Thymus (tissue), 14 donors: ENCODE measurements at places on chromosomes 2 and 18. TPM values are rescaled to one million over a fixed set of nuclear protein-coding genes. Genes with fewer than 3 reads are reported as not detected.

- H3K4me3 ChIP-seq, result no peak overlapping the region
- no peaks in the 10 kb centered on the region for H3K27me3 ChIP-seq
- no peak for DNase-seq
- H3K36me3 ChIP-seq, result no peaks in the 10 kb centered on the region
- H3K4me1 ChIP-seq, result no peaks in the 10 kb centered on the region
- no peak overlapping the region for H3K27ac ChIP-seq
Observed at GRCh38 chr18:53531896-53532295, 692.6 kb downstream of the MBD2 start.

Gene STRN
- total RNA-seq, result 15.0 TPM

DNA sequence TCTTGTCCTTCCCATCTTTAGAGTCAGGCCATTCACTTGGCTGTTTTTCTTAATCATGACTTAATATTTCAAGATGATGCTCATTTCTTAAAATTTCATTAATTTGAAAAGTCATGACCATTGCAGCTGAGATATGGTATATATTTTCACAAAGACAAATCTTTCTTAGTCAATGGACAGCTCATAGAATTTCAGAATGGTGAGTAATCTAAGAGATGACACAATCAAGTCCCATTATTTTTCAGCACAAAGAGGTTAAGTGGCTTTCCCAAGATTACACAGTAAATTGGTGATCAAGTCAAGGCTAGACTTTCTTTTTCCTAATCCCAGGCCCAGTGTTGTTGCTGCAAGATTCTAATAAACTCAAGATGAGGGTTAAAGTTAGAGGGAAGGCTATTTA is 34.4 kb upstream of the NT5C1B start:
- no peak overlapping the region for H3K27ac ChIP-seq
- no peaks in the 10 kb centered on the region for H3K27me3 ChIP-seq
- no peak overlapping the region for H3K4me3 ChIP-seq
- H3K4me1 ChIP-seq, result no peaks in the 10 kb centered on the region

GRCh38 chr2:195021711-195022507 is 635.1 kb upstream of the SLC39A10 start:
- H3K4me1 ChIP-seq, result no peaks in the 10 kb centered on the region
- H3K4me3 ChIP-seq, result no peak overlapping the region
- H3K27me3 ChIP-seq, result no peaks in the 10 kb centered on the region
- no peak overlapping the region for H3K27ac ChIP-seq
- H3K36me3 ChIP-seq, result no peaks in the 10 kb centered on the region

DNA sequence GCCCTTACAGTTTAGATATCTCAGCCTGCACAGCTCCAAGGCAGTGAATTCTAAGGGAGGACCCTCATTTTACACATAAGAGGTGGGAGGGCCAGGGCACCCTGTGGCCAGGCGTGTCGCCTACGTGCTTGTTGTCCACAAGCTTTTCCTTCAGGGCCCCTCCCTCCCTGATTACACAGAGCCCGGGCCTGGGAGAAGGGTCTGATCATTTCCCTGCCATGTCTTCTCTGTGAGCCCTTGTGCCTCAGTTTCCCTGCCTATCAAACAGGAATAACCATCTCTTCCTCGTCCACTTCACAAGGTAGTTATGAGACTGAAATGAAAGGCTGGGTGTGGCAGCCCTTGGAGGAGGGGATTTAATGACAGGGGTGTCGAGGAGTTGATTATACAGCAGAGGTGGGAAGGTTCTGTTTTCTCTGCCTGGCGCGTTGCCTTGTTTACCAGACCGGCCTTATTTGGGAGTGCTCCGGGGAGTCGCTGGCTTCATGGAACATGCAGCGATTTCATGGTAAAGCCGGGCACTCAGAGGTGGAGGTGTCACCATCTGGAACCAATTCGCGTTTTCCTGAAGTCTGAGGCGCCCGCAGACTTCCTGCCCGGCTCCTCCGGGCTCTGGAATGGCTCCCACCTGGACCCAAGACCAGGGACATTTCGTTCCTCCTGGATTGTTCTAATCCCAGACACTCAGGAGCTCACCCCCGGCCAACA is 208.9 kb downstream of the KLHL29 start:
- no peaks in the 10 kb centered on the region for H3K4me1 ChIP-seq
- H3K4me3 ChIP-seq, result no peak overlapping the region
- no peaks in the 10 kb centered on the region for H3K36me3 ChIP-seq
- no peak for DNase-seq
- H3K27me3 ChIP-seq, result no peaks in the 10 kb centered on the region

Gene FANCL
- 26.9 TPM for total RNA-seq

DNA sequence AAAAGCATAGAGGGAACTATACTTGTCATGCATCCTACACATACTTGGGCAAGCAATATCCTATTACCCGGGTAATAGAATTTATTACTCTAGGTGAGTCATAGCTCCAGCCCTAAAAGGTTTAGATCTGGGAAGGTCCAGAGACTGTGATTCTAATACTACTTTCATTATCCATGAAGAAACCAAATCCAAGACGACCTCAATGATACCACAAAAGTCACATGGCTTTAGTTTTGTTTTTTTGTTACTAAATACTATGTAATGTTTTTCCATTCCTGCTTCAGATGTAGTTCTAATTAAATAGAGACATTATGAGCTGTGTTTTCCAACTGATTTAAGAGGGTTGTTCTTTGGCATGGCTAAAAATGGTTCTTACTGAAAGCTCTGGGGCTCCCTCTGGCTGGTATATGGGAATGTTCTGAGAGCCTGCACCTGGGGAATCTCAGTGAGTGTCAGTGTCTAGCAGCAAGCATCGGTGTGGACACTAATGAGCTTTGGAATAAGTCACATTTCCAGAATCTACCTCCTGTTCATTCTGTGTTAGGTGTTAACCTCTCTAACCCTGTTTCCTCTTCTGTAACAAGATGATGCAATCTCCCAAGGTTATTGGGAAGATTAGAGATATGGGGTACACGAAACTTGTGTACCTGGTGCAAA is 20.5 kb upstream of the IL1RL2 start:
- no peak overlapping the region for H3K4me3 ChIP-seq
- no peaks in the 10 kb centered on the region for H3K36me3 ChIP-seq
- no peak for DNase-seq
- no peaks in the 10 kb centered on the region for H3K27me3 ChIP-seq
- no peaks in the 10 kb centered on the region for H3K4me1 ChIP-seq
- H3K27ac ChIP-seq, result no peak overlapping the region

GRCh38 chr2:159614534-159615366 is 1.6 kb downstream of the BAZ2B start:
- H3K4me3 ChIP-seq, result peak overlapping the region; percentile 78
- peak overlapping the region; percentile 89 for H3K27ac ChIP-seq

DNA sequence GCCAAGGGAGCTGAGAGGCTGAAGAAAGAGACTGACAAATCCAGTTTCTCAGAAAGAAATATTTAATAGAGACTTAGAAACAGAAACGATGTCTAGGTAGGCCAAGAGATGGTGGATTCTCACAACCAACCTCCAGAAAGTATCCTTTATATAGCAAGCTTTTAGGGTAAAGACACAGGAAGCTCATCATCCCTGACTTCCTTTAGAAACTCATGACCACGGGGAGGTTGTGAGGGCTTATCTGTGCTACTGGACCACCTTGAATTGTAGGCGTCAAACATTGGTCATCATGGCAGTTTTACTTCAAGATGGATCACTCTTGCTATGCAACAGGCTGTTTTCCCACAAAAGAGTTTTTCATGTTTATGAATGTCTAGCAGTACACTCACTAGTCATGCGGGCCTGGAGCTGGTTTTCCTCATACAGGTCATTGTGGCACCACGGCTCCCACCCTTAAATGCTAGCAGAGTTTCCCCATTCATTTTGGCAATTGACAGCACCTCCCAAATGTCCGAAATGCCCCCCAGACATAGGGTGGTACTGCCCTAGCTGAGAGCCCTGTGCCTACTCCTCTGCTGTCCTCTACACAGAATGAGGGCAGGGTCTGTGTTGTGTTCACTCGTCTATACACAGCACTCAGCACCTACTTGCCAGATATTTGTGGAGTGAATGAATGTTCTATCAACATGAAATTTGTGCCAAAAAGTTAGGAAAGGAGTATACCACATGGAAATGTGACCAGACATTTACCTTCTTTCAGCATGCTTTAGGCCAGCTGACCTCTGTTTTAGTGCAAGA is 89.0 kb downstream of the TMEM247 start:
- H3K4me3 ChIP-seq, result no peak overlapping the region
- peaks cover 70% of the 10 kb centered on the region for H3K4me1 ChIP-seq
- peak overlapping the region; percentile 75 for H3K27ac ChIP-seq
- no peak for DNase-seq
- H3K27me3 ChIP-seq, result no peaks in the 10 kb centered on the region

DNA sequence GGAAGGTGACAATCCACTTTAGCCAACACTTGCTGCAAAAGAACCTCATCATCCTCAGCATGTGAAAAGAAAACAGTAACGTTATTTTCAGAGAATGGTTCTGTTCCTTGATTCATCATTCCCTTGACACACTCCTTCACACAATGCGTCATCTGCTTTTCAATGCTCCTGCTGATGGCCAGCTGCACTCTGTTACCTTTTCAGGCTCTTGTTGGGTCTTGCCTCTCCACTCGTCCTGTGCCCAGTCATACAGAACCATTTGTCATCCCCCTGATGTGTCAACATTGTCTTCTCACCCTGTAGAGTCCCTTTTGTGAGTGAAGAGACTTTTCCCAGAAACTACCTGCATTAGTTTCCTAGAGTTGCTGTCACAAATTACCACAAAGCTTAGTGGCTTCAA is 12.2 kb upstream of the DTNA start:
- no peaks in the 10 kb centered on the region for H3K27me3 ChIP-seq
- H3K27ac ChIP-seq, result no peak overlapping the region
- H3K36me3 ChIP-seq, result no peaks in the 10 kb centered on the region

Gene SLC5A6
- 15.8 TPM for total RNA-seq

Gene CREG2
- 0.38 TPM for total RNA-seq

DNA sequence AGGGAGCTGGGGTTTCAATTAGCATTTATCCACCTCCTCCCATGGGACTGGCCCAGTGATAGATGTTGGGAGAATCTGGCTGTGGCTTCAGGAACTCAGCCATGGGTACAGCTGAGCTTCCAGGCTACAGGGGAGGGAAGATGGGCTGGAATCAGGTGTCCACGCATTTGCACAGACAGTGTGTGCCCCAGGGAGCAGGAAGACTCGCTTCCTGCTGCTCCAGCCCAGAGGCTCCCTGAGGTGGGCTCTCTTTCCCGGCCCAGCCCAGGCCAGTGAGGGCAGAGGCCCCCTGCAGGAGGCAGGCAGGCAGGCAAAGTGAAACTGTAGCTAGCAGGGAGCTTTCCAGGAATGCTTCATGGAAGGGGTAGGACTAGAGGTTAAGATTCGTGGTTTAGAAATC is 28.7 kb downstream of the DYSF start:
- H3K4me1 ChIP-seq, result no peaks in the 10 kb centered on the region
- H3K27me3 ChIP-seq, result no peaks in the 10 kb centered on the region
- no peak overlapping the region for H3K27ac ChIP-seq

GRCh38 chr2:19866771-19867170 is 35.0 kb downstream of the TTC32 start:
- peaks cover 34% of the 10 kb centered on the region for H3K4me1 ChIP-seq
- H3K4me3 ChIP-seq, result no peak overlapping the region
- no peak for DNase-seq
- H3K27me3 ChIP-seq, result peaks cover 13% of the 10 kb centered on the region
- no peaks in the 10 kb centered on the region for H3K36me3 ChIP-seq
- no peak overlapping the region for H3K27ac ChIP-seq

- peaks cover 26% of the 10 kb centered on the region for H3K27me3 ChIP-seq
- H3K4me1 ChIP-seq, result no peaks in the 10 kb centered on the region
- no peaks in the 10 kb centered on the region for H3K36me3 ChIP-seq
- DNase-seq, result no peak
- H3K27ac ChIP-seq, result no peak overlapping the region
Observed at GRCh38 chr2:163737190-163737439, 1.3 kb upstream of the FIGN start.

- H3K4me1 ChIP-seq, result peaks cover 13% of the 10 kb centered on the region
- H3K4me3 ChIP-seq, result no peak overlapping the region
- no peaks in the 10 kb centered on the region for H3K36me3 ChIP-seq
- DNase-seq, result no peak
Observed at GRCh38 chr18:3266062-3266608, 4.2 kb downstream of the MYL12B start.

Gene ATP6V1B1
- total RNA-seq, result 0.19 TPM

DNA sequence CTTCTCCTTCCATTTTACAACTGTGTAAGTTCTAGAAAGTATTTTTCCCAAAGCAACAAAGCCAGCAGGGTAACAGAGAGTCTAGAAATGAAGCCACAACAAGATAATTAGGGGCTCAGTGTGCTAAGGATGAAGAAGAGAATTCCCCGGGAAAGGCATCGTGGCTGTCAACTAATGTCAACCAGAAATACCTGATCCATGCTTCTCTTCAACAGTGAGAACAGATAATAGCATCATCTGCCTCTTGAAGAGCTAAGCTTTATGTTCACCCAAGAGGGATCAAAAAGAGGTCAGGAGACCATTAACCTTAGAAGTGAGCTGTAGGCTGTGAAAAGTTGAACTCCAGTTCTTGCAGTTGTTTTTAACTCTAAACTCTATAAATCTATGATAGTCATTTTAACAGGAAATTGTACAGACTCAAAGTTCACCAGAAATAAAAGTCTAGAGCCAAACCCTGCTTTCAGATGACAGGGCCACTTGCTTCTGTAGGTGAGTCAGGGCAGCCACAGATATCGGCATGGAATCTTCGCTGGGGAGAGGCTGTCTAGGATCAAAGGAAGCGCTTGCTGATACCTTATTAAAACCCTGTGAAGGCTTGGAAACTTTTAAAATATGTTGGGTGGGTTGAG is 540.7 kb upstream of the ID2 start:
- H3K27ac ChIP-seq, result no peak overlapping the region
- H3K4me1 ChIP-seq, result no peaks in the 10 kb centered on the region
- H3K36me3 ChIP-seq, result no peaks in the 10 kb centered on the region
- no peak overlapping the region for H3K4me3 ChIP-seq
- no peaks in the 10 kb centered on the region for H3K27me3 ChIP-seq
- no peak for DNase-seq

Gene MOB4
- 36.7 TPM for total RNA-seq

GRCh38 chr2:33555681-33556080 is 43.4 kb downstream of the FAM98A start:
- DNase-seq, result no peak
- no peak overlapping the region for H3K27ac ChIP-seq
- no peaks in the 10 kb centered on the region for H3K36me3 ChIP-seq
- H3K4me1 ChIP-seq, result no peaks in the 10 kb centered on the region

Gene KDM3A
- 53.4 TPM for total RNA-seq

Gene ALLC
- total RNA-seq, result 0.05 TPM

Gene IL36A
- total RNA-seq, result 0.99 TPM

DNA sequence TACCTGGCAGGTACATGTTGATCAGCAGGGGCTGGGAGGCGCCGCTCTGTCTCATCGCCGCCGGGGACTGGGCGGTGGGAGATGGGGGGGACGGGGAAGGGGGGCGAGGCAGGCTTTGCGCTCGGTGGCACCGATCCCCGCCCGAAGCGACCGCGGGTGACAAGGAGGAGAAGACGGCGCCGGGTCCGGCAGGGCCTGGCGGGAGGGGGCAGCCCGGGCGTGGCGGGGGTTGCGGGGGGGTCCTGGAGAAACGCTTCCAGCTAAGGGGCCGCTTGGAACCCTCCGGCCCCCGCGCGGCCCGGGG is at the start of gene FEV:
FEV (minus strand) TSS at position 164 of the 304 bp plus-strand sequence; CDS start at position 55, 109 bp downstream.
- H3K4me3 ChIP-seq, result no peak within 1 kb of the TSS
- no peak within 1 kb of the TSS for H3K27ac ChIP-seq
- DNase-seq, result no peak

GRCh38 chr2:71157124-71157793 is 26.8 kb downstream of the MPHOSPH10 start:
- no peak overlapping the region for H3K4me3 ChIP-seq
- no peaks in the 10 kb centered on the region for H3K36me3 ChIP-seq
- H3K4me1 ChIP-seq, result no peaks in the 10 kb centered on the region
- H3K27me3 ChIP-seq, result no peaks in the 10 kb centered on the region
- peak; percentile 23 for DNase-seq

- H3K27ac ChIP-seq, result no peak overlapping the region
- no peak overlapping the region for H3K4me3 ChIP-seq
- H3K4me1 ChIP-seq, result no peaks in the 10 kb centered on the region
- no peaks in the 10 kb centered on the region for H3K27me3 ChIP-seq
- no peak for DNase-seq
- H3K36me3 ChIP-seq, result no peaks in the 10 kb centered on the region
Observed at GRCh38 chr2:225608136-225608535, 208.6 kb downstream of the NYAP2 start.
